ENCODE measurements at places on chromosomes 16 and 17.

GRCh38 chr16:88065747-88066142, 114.5 kb downstream of the BANP start:
- DNase-seq: no peak

GRCh38 chr16:56192635-56192945, 1.3 kb downstream of the GNAO1 start:
- DNase-seq: no peak

GRCh38 chr17:69367298-69367697, 40.4 kb upstream of the ABCA5 start:
- no peak for DNase-seq

DNA sequence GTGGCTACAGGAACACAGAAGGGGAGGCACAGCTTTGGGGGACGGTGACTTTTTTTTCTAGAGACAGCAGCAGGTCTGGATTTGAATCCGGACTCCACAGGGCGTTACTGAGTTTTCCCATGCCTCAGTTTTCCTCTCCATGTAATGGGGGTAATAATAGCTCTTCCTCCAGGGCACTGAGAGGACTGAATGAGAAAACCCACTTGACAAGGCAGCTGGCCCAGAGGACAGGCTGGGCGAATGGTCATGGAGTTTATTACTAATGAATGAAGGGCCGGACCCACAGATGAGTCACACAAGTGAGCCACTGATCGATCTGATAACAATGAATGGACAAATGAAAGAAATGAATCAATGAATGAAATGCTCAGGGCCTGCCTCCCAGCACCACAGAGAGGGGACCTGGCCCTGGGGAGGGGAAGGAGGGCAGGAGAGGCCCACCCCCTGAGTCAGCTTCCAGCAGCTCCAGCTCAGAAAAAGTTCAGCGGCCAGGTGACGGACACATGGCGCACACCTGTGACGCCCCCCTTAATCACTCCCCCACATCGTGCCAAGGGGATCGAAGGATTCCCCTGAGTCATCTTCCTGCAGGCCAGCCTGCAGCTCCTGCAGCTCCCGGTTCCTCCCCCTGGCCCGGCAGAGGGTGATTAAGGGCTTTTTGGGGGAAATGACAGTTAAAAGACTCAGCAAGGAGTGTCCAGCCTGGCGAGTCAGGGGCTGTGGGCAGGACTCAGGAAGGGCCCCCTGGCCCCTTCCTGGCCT, 54.3 kb downstream of the SOCS1 start:
- DNase-seq: no peak

All from Jurkat, Clone E6-1 (cell line).